GM12878 (cell line): ENCODE measurements at places on chromosomes 6 and 20.

GRCh38 chr6:134795691-134796090, 154.2 kb downstream of the ALDH8A1 start:
- no peak overlapping the region for H3K27ac ChIP-seq
- DNase-seq = no peak
- H3K4me3 ChIP-seq = no peak overlapping the region
- H3K27me3 ChIP-seq = no peaks in the 10 kb centered on the region

GRCh38 chr6:132751306-132751705, 6.4 kb downstream of the VNN2 start:
- no peaks in the 10 kb centered on the region for H3K27me3 ChIP-seq
- peaks cover 21% of the 10 kb centered on the region for H3K4me1 ChIP-seq
- H3K36me3 ChIP-seq = peaks cover 2% of the 10 kb centered on the region; the same call in 1 of the 2 replicates
- H3K27ac ChIP-seq = peak overlapping the region; percentile 72
- peak; percentile 48 for DNase-seq
- H3K4me3 ChIP-seq = peak overlapping the region; percentile 18; the same call in 1 of the 2 replicates

- H3K27me3 ChIP-seq = no peaks in the 10 kb centered on the region
- H3K36me3 ChIP-seq = no peaks in the 10 kb centered on the region
- no peak overlapping the region for H3K27ac ChIP-seq
- DNase-seq = no peak
Observed at GRCh38 chr20:44017905-44018258, 103.2 kb downstream of the TOX2 start.

DNA sequence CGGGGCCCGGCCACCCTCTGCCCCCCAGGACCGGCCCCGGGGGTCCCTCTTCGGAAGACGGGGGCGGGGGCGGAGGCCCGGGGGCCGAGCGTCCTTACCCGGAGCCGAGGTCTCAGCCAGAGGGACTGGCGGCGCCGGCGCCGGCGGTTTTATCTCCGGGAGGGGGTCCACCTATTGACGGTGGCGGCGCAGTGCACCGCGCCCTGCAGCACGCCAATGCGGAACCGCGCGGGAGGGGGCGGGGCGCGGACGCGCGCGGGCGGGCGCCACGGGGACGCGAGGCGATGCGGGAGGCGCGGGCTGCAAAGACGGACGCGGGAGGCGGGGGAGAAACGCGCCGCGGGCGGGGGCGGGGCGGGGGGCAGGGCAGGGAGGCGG, at the start of gene EEF1A2:
Gene EEF1A2 (minus strand): TSS at position 124 of the 378 bp plus-strand sequence. CDS start 1,320 bp downstream, outside the sequence.
- no peaks in the 10 kb centered on the region for H3K4me1 ChIP-seq
- DNase-seq = no peak
- H3K36me3 ChIP-seq = no peaks in the 10 kb centered on the region
- H3K27ac ChIP-seq = no peak within 1 kb of the TSS
